ENCODE measurements at places on chromosomes 3 and 15.

DNA sequence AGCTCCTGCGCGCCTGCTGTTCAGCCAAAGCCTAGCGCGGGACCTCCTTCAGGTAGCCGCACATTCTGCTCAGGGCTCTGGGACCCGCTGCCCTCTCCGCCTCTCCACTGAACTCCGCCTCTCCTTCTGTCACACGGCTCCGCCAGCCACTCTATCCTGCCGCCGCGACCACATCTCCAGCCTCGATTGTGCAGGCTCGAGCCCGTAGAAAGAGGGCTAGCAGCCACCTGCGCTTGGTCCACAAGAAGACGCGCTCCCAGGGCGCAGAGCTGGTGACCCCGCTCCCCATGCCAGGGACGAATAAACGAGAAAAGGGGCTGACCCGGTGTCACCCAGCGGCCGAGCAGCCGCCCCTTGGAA lies 1.1 kb upstream of the VIPR1 start:
- no peak for DNase-seq

DNA sequence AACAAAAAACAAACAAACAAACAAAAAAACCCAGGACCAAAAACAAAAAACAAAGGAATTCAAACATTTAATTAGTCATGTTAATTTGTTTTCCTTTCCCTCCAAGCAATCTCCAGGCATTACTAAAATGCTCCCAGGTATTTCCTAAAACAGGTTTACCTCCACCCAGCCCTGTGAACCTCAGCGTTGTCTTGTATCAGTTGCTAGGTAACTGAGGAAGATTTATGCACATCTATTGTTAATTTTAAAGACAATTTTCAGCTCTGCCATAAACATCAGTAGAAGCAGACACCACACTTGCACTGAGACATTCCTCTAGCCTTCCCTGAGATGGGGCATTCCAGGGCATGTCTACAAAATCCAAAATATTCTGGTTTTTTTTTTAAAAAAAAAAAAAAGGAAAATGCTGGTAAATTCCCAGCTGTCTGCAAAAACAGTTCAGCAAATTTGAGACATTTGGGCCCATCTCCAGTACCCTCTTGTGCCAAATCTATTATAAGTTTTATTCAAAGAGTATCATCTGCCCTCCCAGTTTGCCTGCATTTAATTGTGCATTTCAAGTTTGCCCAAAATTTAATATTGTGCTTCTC lies 227.6 kb downstream of the ADAMTS9 start:
- DNase-seq = no peak

GRCh38 chr15:85769182-85769900 lies 25.4 kb downstream of the KLHL25 start:
- DNase-seq = no peak

DNA sequence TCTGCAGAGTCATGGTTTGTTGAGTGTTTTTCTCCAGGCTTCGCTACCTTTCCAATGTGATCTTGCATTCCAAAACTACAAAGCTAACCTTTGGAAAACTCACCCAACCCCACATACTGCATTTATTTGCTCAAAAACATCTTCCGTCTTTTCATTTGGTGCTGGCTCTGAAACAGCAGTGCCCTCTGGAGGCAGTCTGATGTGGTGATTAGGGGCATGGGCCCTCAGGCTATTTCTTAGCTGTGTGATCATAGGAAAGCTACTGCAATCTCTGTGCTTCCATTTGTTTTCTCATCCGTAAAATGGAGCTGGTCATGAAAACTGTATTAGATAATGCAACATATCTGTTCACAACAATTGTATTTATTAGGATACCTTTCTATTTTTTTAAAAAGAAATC lies 47.0 kb downstream of the MTHFS start:
- no peak for DNase-seq

GRCh38 chr3:46091046-46091445 lies 63.8 kb upstream of the XCR1 start:
- DNase-seq = no peak

DNA sequence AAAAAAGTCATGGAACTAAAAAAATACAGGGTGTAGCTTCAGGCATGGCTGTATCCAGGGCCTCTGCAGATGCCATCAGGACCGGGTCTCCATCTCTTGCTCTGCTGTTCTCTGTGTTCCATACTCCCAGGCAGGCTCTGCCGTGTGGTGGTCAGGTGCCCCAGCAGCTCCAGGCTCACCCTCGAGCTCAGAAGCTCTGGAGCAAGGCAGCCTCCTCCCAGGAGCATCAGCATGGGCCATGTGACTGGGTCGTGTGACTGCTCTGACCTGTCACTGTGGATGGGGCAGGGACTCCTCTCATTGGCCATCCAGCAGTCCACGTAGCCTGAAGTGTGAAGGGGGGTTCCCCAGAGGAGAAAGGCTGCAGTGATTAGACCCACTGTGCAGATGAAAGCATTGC lies 8.5 kb downstream of the FBLN2 start:
- DNase-seq = no peak

DNA sequence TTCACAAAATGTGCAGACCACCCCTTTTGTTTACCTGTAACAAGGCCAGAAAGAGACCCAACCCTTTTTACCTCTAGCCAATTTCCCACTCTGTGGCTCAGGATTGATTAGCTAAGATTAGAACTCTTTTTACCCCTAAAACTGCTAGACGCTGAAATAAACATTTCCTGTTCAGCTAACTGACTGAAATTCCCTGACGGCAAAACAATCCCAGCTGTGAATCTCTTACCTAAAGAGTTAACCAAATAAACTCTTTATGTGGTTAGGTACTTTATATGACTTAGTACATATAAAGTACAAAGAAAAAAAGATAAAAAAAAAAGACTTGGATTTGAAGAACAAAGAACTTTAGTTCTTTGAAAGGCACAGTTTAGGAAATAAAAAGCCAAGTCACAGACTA lies 988.7 kb downstream of the FHIT start:
- no peak for DNase-seq

GRCh38 chr3:20478436-20478835 lies 292.4 kb upstream of the SGO1 start:
- no peak for DNase-seq

- DNase-seq = no peak
Observed at GRCh38 chr3:161405836-161406235, 34.5 kb upstream of the SPTSSB start.

All from GM18507 (cell line).